ENCODE measurements at places on chromosomes 3 and 15.
A peak's percentile ranks its signal among the peaks of the same experiment; 100 is the strongest.

- no peak for DNase-seq
Observed at GRCh38 chr15:42155546-42156242, 742 bp downstream of the PLA2G4F start.

GRCh38 chr3:39090922-39091321 lies 16.5 kb downstream of the GORASP1 start:
- DNase-seq = no peak

GRCh38 chr15:29401644-29402043 lies 132.0 kb upstream of the NSMCE3 start:
- DNase-seq = no peak

DNA sequence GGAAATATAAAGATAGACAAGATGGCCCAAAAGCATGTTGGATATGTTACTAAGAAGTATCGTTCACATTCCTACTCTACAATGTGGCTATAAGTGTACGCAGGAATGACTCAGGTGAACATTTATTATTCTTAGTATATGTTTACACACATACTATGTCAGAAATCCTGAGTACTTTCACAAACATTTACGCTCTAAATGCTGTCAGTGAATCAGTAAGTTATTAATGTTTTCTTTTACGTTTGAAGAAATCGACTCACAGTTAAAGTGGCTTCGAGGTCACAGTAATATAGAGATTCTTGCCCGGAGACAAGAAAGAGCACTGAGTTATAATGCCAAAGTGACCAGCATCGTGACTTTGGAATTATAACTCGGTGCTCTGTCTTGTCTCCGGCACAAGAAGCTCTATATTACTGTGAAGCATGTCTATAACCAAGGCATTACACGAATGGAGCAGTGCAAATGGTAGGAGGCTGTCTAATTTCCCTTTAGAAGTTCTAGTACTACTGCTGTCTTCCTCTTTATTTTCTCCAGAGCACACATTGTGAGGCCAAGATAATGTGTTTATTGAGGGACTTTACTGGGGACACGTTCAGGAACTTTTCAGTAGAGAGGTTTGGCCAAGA lies 61.8 kb upstream of the P3H2 start:
- no peak for DNase-seq

DNA sequence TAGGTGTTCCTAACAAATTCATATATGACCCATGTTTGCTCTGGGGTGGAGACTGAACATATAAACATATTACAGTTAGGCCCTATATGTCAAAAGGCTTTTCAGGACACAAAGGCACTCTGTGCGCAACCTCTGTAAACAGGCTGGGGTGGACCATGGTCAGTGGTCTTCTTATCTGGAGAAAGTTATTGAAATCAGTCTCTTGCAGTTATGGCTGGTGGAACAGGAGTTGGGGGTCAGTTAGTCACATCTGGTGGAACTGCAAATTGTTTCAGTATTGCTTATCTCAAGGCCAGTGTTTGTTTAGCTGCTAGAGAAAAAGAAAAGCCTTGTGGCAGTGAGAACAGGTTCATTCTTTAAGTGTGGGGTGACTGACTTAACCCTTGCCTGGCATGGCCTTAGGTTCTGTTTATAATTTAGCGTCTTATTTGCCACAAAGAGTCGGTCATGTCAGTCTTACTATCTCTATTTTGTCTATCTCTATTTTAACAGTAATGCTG lies 5.9 kb upstream of the GP9 start:
- DNase-seq = no peak

DNA sequence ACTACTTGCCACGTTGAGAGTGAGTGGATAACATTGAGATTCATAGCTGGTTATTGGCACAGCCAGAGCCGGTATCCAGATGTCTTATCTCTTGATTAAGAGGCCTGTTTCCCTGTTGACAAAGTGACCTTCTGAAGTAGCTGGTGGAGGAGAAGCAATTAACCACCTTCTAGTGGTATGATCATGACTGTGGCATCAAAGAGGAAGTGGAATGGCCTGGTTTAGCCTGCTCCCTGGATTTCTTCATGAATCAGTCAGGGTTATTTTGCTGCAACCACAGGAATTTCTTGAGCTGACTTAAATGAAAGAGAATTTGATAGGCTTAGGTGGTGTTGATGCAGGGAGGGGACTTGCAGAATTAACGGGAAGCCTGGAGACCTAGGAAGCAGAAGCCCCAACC lies 398.3 kb downstream of the MFSD1 start:
- DNase-seq = no peak

- DNase-seq = no peak
Observed at GRCh38 chr3:23913873-23914743, 2.7 kb downstream of the NKIRAS1 start.

- no peak for DNase-seq
Observed at GRCh38 chr3:66394753-66395249, 106.0 kb downstream of the LRIG1 start.

DNA sequence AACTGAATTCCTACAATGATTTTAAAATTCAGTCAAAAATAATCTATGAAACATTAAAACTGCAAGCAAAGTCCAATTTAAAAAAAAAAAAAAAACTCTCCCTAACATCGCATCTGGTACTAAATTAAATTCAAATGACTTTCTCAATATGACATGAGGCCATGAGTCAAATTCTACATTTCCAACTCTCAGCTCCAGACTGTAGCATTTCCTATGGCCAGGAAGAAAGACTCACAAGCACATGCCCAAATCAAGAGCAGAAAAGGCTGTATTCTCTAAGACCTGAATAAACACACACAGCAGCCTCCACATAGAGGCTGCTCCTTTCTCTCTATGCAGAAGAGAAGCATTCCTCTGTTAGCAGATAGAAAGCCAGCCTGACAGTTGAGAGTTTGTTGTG lies 729.2 kb downstream of the ROBO1 start:
- no peak for DNase-seq

DNA sequence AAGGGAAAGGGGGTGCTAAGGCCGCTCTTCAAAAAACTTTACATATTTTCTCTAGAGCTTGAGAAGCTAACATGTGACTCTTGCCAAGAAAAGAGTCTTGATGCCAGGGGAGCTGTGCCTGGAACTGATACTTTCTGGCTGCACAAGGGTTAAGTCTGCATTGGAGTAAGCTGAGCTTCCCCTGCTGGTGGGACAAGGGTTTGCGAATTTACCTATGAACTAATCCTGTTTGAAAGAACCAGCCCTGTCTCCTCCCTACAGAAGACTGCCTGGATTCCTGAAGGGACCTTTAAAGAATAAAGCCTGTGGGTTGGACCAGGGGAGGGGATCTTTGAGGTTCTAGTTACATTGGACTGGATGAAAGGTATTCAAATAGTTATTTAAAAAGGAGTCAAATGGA lies 58.3 kb upstream of the EPHA3 start:
- no peak for DNase-seq

DNA sequence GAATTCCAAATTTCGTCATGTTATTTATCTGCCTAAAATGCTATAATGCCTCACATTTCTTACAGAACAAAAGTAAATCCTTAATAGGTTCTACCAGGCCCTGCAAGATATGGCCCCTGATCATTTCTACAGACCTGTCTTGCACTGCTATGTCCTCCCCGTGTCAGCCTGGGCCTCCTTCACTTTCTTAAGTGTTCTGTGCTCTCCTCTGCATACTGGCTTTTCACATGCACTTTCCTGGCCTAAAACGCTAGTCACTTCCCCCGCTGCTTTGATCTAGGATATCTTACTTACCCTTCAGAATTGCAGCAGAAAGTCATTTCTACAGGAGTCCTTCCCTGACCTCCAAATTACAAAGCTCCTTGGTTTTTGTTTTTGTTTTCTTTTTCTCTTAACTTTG lies 551.3 kb downstream of the NSUN3 start:
- DNase-seq = no peak

- no peak for DNase-seq
Observed at GRCh38 chr15:34655326-34655725, 71.9 kb upstream of the GOLGA8B start.

DNA sequence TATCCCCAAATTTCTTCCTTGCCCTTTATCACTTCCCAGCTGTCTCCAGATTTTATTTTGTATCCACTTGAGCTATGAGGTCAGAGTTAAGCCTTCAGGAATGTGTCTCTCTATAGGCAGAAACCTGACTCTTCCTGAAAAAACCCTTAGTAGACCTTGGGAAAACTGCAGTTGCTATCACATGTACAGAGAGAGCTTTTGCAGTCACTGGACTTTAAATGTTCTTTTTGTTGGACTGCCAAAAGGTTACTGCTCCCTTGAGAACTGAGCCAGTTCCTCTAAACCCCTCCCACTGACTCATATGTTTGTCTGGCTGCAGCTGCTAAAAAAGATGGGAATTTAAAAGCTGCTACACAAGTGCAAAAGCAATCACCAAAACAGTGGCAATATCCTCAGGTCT lies 169.1 kb upstream of the CCDC54 start:
- no peak for DNase-seq

- DNase-seq = no peak
Observed at GRCh38 chr3:195751560-195751959, 30.8 kb downstream of the MUC20 start.

GRCh38 chr15:70526221-70526973 lies 237.0 kb downstream of the UACA start:
- no peak for DNase-seq

- no peak for DNase-seq
Observed at GRCh38 chr3:30112902-30113484, 493.4 kb upstream of the TGFBR2 start.

DNA sequence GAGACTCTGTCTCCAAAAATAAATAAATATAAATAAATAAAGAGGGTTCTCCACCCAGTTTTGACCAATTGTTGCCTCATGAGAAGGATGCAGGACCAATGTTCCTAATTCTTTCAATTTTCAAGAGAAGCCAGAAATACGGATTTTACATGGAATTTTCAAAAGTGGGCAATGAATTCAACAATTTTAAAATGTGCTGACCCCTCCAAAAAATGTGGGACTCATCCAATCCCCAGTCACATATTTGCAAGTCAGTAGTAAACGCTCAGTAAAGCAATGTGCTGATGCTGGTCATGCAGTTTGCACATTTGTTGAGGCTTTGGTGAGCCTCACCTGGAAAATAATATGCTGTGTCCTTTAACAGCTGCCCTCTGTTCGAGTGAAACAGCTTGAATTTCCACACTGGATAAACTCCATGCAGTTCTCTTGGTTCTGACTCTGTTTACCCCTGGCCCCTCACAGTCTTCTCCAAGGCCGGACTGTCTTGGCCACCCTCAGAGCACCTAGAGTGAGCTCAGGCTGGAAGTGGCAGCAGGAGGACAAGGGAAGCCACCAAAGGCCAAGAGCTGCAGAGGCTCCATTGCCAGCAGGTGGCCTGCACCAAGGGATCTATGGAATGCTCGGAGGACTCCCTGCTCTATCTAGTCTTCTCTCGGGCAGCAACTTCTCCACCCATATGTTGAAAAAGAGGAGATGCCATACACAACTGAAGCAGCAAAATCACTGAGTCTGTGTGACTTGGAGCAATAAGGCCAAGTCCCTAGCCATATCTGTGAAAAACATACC lies 246.8 kb downstream of the UACA start:
- no peak for DNase-seq

DNA sequence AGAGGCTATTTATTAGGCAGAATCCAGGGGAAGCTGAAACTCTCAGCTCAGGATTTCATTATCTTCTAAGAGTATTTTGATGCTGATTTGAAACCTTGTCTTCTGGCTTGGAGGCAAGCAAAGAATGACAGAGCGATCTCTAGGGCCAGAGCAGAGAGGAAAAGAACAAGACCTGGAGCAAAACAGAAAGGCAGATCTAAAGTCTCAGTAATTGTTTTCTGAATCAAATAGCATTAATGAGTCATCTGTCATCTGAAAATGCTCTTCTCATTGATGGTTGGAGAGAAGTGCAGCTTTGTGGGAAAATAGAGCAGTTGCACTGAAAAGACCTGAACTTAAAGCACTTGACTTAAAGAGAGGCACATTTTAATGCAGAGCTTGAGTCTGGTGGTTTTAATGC lies 385.9 kb downstream of the RAP2B start:
- no peak for DNase-seq

GRCh38 chr3:129398803-129399144 lies 29.7 kb downstream of the EFCAB12 start:
- DNase-seq = peak; percentile 2

DNA sequence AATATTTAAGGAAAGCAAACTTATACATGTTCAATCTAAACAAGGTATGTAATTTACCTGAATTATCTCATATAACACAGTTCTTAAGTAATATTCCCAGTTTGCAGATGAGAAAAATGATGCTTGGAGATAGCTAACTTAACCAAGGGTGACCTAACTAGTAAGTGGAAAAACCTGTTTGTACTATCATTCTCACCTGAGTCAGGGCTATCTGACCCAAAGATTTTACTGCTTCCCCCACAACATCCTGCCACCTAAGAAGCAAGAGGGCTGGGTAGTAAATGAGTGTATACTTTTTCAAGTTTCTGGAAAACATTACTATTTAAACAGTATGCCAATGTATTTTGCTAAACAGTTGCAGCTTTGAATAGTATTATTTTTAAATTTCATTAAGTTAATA lies 10.6 kb downstream of the TP63 start:
- no peak for DNase-seq

GRCh38 chr15:52677593-52678467 lies 1.4 kb downstream of the ATOSA start:
- peak; percentile 4 for DNase-seq

DNA sequence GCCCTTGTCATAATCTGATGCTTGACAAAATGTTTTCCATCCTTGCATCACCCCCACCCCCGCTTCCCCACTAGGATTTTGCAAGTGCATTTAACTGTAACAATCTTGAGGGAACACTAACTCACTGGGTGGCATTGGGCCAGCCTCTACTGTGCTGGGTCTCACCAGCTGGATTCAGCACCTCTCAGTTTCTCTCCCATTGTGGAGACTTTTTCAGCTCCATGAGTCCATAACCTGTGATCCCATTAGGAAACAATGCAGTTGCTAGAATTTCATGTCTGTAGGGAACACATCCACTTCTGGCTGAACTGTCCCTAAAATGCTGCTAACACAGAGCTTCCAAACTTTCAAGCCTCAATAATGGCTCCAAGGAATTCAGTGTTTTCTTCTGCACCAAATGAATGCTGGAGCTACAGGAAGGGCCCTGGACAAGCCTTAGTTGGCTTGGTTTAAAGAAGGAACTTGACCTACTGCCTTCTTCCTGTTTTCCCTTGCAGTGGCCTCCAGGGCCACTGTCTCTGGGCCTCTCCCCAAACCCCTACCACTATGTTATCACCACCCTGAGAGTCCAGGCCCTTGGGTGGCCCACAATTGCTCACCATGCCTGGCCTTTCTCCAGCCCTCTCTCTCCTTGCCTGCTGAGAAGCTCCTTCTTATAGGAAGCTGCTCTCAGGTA lies 15.6 kb downstream of the CYP19A1 start:
- DNase-seq = no peak

DNA sequence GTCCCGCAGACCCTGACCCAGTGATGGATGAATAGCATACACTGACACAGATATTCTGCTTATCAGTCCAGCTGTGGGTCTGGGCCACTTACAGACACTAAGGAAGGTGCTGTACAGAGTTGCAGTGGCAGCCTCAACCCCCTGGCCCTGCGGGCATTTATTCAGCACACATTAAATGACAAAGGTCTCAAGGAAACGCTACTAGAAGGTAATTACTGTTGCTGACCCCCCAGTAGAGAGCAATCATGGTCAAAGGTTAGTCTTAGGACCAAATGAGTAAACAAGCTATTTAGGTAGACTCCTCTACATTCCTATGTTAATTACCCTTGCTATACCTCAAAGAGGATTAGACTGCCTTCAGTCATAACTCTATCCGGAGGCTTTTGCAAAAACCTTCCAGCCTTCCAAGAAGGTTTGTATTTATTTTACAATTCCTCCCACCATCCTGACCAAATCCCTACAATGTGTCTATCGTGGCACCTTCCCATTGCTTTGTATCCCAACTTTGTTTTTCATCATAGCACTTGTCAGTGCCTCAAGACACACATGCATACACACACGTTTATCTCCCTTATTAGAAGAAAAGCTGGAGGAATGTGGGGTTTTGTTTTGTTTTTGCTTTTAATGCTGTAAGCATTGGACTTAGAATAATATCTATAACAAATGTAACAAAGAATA lies 227.9 kb downstream of the PYDC2 start:
- no peak for DNase-seq
